ENCODE measurements at places on chromosomes 7 and 10.

GRCh38 chr7:47249361-47249760, 332.6 kb downstream of the TNS3 start:
- no peak for DNase-seq

DNA sequence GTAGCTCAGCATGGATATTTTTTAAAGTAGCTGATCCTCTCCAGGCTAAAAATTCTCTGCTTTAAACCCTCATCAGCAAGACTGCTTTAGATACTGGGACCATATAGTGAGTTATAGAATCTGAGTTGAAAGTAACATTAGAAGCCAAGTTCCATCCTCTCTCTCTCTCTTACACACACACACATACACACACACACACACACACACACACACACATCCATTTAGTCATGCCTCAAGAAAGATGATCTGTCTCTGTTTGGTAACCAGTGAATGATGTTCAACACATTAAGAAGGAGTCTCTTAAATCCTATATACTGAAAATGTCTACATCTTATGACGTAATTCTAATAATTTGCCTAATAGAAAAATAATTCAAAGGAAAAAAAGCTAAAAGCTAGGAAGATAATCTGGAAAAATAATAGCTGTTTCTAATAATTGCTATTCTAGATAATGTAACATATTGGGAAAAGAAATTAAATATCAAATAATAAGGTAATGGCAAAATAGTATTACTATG, 16.9 kb upstream of the ATP6V0A4 start:
- DNase-seq = peak; percentile 21

DNA sequence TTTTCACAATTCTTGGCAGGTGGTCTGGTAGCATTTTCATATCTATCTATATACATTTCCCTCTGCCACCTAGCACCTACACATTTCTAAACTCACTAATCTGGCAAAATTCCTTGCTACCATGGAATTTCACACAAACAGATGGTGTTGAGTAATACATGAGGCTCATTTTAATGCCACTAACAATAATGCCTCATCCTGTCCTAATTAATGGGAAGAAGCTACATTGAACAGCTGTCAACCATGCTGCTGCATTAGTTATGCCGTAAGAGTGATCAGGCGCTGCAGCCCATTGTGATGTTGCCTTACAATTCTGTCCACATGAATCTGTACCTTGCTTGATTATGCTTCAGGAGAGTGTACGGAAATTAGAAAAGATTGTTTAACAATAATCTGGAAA, 23.2 kb downstream of the COL1A2 start:
- no peak for DNase-seq

- peak; percentile 15 for DNase-seq
Measured at GRCh38 chr7:148856891-148857290, 27.2 kb downstream of the EZH2 start.

DNA sequence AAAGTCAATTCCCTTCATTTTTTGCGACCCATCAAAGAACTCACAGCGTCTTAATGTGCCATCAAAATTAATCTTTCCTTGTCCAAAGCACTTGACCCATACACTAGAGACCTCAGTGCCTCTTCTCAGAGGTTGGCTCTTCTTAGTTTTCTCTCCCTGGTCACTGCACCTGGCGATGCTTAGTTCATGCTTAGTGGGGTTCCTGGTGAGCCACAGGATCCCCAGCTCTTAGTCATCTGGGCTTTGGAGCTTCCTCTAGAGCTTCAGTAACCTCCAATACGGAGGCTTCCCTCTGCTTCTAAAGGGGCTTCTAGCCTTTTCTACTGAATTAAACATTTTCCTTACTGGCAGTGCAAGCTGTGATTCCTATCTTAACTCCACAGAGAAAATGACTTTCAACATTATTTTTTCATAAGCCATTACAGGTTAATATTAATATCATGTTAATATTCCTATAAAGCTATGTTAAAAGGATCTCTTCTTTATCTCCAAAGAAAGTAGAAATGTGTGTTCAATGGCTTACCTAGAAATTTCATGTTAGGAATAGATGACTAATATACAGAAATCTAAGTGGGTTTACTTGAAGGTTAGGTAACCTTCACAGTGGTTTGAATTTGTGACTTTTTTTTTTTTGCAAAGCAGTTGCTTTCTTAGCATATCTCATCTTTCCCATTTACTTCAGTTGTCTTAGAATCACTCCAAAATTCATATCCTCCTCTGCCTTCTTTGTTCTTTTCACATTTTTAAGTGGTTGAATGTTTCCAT, 295.2 kb downstream of the CAMK1D start:
- no peak for DNase-seq
